ENCODE measurements at places on chromosomes 12 and 14.

DNA sequence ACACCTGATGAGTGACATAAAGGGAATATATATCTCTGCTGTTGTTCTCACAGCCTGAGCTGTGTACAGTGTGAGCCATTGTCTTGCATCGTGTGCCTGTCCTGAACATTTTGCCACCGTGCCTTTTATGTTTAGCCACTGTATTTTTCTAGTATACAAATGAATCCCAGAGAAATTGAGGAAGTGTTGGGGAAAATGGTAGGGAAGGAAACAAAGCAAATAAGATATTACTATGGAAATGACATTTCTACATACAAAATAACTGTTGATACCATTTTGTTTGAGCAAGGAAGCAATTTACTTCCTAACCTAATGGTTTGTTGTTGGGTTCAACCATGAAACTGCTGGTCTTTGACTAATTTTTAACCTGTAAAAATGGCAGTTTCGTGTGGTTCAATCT, 5.5 kb downstream of the PSMA6 start:
- no peak for DNase-seq

DNA sequence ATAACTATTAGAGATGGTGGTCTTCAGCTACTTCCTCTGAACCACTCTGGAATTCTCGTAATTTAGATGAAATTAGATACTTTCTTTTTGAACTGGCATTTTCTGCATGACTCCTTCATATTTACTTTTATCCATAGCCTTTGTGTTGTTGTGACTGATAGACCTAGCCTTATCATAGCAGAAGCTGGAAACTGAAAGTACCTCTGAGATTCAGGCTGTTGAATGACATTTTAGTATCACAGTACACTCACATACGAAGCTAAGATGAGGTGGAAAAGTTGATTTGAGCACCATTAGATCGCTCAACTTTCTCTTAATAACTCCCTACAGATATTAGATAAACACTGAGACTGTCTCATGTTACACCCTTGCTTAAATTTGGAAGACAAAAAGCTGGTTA, 525.1 kb upstream of the FBXO33 start:
- no peak for DNase-seq

DNA sequence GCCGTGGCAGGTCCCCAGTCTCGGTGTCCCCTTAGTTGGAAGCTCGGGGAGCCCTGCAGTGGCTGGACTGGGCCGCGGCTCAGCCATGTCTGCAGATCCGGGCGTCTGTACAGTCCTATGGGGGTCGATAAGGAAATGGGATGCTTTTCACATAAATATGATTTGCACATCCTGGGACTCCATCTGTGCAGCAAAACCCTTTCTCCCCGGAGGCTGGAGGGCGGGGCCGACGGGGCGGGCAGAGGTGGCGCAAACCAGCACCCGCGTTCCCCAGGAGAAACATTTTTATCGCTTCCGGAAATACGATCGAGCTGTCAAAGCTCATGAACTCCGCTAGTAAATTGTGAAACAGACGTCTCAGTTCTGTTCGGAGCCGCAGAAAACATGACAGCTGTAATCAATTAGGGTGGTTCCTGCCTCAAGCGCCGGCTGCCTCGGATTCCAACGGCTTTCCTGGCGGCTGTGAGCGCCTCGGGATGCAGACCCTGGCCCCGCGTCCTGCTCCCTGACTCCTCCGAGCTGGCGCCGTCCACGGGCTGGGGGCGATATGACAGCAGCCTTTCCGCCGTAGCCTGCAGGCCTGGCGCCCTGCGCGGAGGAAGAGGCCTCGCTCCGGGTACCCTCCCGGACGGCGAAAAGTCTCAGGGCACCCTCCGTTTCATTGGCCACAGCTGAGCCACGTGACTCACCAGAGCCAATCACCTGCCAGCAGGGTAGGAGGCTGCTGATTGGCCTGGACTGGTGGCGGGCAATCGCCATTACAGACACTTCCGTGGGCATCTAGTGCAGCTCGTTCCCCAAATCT, 23.0 kb downstream of the DIO3 start:
- DNase-seq, result no peak

DNA sequence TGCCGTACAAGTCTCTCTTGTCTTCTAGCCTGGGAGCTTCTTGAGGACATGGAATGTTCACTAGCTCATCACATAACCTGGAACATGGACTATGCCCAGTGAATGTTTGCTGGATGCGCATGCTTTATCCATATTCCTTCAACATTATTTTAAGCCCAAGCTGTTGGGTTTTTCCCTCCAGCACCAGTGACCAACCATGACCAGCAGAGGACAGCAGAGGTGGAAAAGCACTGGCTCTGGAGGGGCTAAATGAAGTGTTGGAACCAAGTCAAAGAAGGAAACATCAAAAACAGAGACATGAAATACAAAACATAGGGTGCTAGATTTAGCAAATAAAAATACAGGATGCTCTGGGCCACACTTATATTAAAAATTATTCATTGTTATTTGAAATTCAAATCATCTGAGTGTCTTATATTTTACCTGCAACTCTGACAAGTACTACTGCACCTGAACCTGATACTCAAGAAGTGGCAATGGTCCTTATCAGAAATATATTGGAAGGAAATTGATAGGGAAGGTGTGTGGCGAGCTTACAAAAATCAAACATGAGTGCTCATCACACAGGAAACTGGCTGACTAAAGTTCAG, 23.1 kb upstream of the HELB start:
- DNase-seq, result no peak

DNA sequence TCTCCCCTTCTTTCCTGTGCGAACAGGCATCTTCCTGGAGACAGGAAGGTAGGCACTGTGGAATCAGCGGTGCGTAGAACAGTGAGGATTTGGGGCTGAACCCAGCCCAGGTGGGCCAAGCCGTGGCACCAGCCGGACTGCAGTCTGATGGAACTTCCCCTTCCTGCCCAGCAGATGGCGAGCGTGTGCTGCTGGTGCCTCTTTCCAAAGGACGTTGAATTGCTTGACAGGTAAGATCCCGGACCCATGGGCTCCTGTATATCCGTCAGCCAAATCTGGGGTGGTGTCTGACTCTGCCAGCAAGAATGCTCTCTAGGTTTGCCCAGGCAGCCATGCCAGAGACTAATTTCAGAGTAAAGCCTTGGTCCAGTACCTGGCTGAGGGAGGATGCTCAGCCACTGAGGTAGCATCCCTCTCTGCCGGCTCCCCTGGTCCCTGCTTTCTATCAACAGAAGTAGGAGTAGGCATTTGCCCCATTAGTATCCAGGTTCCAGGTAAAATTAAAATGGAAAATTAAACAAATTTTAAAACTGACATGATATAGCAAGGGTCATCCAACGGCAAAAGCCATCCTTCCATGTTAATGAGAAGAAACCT, 21.1 kb upstream of the KCNA5 start:
- DNase-seq, result no peak

DNA sequence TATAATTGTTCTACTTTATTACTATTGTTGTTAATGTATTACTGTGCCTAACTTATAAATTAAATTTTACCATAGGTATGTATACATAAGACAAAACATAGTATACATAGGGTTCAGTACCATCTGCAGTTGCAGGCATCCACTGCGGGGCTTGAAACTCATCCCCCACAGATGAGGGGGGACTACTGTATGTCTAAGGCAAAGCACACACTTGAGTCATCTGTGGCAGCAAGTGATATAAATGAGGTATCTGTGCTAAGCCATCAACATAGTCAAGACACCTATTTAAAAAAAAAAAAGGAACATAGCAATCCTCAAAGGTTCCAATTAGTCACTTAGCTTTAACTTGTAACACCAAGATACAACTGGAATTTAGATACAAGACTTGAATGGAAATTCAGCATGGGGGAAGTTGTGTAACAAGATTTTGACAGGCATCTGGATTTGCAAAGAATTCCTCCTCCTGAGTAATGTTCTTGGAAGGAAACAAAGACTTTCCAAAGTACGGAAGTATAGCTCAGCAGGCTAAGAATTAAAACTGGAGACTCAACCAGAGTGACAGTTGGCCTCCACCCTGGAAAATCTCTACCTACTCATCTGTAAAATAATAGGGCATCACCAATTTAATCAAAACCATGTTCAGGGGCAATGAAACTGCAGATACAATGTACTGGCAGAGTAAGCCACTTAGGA, 14.9 kb downstream of the DCAF5 start:
- DNase-seq, result no peak

GRCh38 chr12:1502379-1502720, 92.0 kb downstream of the FBXL14 start:
- no peak for DNase-seq

DNA sequence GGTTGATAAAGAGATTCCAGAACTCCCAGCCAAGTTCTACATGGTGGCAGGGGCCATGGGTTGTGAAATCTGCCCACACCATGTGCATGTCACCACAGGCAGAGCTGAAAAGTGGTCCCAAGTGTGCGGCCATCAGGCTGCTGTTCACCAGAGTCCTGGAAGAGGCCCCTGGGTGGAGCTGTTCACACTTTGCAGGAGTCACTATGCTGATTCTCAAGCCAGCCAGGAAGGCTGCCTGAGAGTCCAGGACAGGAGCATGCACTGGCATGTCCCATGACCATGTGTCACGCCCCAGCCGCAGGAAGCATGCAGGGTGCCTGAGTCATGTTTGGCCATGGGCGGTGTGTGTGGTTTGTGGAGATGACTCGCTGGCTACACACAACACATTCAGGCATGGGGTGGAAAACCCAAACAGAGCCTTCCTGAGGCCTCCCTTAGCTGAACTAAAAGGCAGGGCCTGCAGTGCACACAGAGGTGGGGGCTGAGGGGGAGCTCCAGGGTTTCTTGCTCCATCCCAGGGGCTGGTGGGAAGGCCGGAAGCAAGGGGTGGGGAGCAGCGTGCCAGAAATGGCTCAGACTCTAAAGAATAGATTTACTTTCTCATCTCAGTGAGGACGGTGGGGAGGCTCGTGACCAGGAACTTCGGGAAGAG, 19.4 kb downstream of the ABCB9 start:
- DNase-seq, result peak; percentile 37

DNA sequence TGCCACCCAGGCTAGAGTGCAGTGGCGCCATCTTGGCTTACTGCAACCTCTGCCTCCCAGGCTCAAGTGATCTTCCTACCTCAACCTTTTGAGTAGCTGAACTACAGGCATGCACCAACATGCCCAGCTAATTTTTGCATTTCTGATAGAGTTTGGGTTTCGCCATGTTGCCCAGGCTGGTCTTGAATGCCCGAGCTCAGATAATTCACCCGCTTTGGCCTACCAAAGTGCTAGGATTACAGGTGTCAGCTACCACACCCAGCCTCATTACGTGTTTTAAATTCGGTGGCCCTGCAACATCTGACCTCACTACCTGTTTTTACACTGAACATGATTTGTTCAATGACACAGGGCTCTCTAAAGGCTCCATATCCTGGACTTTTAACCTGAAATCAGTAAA, 22.9 kb upstream of the RDH16 start:
- no peak for DNase-seq

DNA sequence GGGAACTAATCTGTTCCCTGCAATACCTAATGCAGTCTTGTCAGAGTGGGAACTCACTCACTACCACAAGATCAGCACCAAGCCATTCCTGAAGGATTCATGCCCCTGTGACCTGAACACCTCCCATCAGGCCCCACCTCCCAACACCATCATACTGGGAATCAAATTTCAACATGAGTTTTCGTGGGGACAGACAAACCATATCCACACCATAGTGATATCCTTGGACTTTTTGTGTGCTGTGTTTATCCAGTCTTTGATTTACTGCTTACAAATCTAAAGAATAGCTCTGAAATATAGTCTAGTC, 243.5 kb downstream of the FBXL14 start:
- DNase-seq, result no peak
